T-helper 17 cell (primary cell): ENCODE measurements at places on chromosomes 6 and 20.

DNA sequence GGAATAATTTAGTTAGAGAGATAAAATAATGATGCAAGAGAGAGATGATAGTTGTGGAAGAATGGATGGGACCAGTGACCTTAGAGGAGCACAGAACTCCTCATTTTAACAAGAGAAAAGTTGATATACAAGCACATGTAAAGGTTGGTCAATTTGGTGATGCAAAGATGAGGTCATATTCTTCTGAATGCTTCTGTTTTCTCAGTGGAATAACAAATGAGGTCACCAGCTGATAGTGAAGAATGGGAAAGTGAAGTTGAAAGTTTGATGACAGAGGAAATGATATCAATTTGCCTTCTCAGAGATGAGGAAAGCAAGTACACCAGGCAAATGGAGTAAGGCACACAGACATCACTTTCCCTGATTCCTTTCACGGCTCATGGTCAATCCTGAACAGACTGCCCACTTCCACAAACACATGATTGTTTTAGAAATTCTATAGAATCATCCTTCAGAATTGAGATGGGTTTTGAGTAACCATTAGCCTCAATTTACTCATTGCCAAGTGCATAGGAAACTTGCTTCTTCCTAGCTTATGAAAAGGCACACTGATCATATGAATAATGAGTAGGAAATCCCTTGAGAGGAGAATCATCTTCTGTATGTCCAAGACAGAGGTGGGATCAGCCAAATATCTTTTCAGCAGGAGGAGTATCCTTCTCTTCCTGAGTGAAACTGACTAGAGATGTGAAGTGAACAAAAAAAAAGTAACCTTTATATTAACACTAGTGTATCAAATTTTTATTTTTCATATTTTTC lies 82.4 kb upstream of the TCF21 start:
- no peak for DNase-seq

GRCh38 chr6:43308101-43308989 lies at the start of gene CRIP3:
Gene CRIP3, minus strand, starts transcription at chr6:43308826. Its CDS starts 34 bp downstream, at chr6:43308792.
- DNase-seq: peak; percentile 29

DNA sequence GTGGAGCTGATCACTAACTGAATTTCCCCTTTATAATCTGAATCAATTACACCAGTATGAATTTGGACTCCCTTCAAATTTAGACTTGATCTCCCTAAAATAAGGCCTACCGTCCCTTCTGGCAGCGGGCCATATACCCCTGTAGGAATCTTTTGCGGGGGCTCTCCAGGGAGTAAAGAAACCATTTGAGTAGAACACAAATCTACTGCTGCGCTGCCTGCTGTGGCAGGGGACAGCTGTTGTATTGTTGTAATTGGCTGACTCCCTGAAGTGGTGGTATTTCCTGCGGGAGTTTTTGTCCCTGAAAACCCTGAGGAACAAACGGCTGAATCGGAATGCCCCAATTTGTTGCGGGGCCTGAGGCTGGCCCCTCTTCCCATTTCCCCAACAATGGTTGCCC lies 16.0 kb upstream of the PTCRA start:
- DNase-seq: no peak

- DNase-seq: peak; percentile 46
These were observed 48.4 kb downstream of the CPXM1 start for GRCh38 chr20:2751878-2752566.

DNA sequence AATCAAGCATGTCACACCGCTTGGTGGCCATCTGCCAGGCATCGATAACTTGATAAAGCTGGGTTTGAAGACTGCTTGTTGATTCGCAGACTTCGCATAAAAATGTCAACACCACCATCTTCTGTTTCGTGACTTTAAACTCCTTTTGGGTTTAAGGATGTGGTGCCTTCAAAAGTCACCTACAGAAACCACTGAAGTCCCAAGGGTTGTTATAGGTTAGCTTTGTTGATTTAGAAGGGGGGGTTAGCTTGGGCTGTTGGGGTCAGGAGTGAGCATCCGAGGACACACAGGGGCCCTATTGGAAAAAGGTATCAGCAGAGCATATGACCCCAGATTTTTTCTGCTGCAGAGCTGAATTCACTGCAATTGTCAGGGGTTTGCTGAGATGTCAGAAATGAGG lies 76.7 kb upstream of the SSTR4 start:
- no peak for DNase-seq
